ENCODE measurements at places on chromosomes 7 and 10.

DNA sequence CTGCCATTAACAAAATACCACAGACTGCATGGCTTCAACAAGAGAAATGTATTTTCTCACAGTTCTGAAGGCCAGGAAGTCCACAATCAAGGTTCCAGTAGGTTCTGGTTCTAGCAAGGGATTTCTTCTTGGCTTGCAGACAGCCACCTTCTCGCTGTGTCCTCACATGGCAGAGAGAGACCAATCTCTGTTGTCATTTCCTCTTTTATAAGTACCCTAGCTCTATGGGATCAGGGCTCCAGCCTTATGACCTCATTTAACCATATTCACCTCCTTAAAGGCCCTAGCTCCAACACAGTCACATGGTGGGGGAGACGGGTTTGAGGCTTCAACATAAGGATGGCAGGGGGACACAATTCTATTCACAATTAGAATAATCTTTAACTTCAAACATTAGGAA, 23.6 kb downstream of the ABI1 start:
- no peak for DNase-seq

- no peak for DNase-seq
Measured at GRCh38 chr10:11234857-11235531, 217.3 kb downstream of the CELF2 start.

DNA sequence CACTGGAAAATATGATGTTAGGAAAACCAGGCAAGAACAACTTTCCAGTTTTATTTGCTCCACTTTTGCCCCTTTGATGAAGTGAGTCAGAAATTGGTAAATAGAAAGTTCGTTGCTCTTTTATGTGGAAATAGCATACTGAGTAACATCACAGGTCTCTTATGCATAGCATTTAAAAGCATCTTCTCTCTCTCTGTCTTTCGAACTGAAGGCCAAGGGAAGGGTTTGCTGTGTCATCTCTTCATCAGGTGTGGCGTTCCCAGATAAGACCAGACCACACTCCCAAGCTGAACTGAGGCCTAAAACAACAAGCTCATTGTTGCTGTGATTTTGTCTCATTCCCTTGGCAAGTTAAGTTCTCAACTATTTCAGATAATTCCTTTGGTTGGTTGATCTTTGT, 131.8 kb upstream of the GRB10 start:
- DNase-seq, result no peak

- no peak for DNase-seq
Measured at GRCh38 chr7:135803143-135803542, 54.5 kb upstream of the FAM180A start.

GRCh38 chr7:13984831-13985685, 4.4 kb downstream of the ETV1 start:
- no peak for DNase-seq

- no peak for DNase-seq
Measured at GRCh38 chr7:42137941-42138340, 99.1 kb downstream of the GLI3 start.

DNA sequence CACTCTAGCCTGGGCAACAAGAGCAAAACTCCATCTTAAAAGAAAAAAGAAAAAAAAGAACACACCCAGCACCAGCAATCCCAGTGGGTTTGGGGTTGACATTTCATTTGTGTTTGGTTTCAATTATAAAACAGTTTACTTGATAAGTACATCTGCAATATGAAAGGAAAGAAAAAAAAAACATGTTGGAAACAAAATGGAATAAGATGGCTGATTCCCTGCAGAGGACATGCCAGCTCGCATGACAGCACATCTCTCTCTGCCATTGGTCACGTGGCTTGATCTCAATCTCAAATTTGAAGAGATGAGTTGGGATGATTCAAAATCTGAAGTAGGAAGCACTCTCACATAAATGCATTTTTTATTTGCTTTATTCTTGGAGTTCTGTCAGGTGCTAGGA, 28.0 kb downstream of the MYOF start:
- DNase-seq, result no peak

DNA sequence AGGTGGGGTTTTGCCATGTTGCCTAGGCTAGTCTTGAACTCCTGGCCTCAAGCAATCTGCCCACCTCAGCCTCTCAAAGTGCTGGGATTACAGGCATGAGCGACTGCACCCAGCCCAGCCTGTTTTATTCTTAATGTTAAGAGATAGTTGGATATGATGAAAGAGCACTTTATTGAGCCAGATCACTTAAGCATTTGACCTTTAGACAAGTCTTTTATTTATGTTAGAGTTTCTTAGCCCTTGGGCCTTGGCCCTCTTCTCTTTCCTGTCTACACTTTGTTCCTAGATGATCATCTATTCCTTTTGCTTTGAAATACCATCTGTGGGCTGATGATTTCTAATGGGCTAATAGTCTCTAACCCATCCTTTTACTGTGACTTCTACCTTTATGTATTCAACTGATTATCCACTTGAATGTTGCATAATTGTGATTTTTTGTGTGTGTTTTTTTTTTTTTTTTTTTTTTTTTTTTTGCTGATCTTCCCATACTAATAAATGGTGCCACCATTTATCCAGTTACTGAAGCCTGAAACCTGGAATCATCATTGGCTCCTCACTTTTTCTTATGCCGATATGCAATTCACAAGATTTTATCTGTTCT, 34.8 kb downstream of the BTRC start:
- no peak for DNase-seq

DNA sequence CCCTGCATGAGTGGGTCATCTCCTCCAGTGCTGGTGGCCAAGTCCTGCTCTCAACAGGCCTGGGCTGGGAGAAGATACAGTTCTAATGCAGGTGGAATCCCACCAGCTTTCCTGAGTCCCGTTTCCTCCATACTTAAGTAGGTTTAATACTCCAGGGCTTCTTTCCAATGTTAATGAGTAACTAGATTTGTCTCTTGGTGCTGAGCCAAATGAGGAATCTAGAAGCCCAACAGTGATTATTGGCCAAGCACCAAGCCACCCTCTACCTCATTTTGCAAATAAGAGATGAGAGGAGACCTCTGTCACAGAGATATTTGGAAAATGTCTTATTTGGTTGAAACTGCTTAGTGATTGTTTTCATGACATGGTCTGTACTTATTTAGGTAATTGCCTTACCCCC, 37.1 kb downstream of the STARD3NL start:
- no peak for DNase-seq

DNA sequence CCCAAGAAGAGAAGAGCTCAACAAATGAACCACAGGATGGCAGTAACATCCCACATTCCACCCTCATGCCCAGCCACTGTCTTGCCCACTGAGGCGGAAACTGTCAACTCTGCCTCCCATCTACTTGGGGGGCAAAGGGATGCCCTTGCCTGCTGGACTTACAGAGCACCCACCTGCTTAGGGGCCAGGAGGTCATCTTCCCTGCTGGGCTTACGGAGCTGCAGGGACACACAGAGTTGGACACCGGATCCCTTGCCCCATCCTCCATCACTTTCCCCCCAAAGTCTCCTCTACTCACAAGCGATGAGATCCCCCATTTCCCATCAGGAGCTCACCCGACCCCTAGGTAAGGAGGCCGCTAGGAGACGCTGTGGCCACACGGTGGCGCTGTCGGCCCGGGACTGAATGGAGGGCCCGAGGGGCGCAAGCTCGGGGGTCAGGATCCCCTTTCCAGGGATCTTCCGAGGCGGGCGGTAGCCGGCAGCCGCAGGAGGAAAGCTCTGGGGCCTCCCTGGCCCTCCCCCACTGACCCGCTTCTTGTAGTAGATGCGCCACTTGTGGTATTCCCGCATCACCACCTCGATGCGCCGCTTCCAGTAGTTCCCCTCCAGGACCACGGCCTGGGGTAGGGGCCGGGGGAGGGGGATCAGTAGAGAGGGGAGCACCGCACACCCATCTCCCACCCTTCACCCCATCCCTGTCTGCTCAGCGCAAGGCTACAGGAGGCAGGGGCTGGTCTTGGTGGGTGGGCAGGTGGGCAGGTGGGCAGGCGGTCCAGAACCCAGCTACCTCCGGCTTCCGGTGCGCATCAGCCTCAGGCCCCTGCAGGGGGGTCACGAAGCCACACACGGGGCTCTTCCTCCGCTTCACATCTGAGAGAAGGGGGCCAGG, 17.3 kb downstream of the MLXIPL start:
- DNase-seq, result no peak

DNA sequence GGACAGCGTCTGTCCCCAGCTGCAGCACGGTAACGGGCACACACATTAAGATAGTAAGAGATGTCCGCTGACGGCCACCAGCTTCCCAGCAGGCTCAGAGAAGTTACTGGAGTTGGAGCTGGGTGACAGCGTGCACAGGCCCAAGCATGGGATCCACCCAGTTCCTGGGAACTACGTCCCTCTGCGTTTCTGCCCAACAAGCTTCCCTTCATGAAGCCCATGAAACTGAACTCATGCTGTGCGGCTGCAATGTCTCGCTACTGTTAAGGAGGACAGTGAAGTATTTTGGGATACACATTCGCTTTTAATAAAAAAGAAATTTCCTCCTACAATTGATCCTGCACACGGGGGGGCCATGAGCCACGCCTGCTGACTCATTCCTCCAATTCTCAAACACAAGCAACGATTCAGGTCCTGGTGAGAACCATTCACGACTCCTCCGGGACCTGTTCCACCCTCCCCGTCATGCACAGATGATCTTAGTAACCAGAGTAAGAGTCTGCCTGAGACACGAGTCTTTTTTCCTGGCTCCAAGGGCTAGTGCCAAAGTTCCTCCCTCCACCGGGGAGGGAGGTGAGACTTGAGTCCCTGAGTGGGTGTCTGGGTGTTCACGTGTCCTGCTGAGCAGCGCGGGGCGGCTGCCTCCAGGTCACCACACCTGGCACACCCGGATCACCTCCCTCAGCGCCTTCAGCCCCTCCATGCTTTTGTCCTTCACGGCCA, 2.6 kb downstream of the PSMG3 start:
- no peak for DNase-seq

DNA sequence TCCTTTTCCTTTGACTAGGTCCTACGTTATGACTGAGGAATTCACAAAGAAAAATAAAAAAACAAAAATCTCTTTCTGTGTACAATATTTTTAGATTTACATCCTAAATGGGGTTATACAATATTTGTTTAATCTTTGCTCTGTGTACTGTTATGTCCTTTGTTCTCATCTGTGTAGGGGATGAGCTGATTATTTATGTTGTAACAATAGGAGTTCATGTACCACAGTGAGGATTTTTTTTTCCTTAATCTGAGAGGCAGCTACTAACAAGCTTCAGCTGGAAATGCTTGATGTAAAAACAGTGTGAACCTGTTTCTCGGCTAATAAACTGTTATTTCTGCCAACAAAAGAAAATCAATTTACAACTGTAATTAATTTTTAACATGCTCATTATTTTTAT, 58.0 kb downstream of the ORC5 start:
- no peak for DNase-seq

GRCh38 chr10:128043259-128044045, 82.8 kb downstream of the MKI67 start:
- no peak for DNase-seq
